Heart left ventricle (tissue), 16 donors: ENCODE measurements at places on chromosomes 7 and 10. TPM values are rescaled to one million over a fixed set of nuclear protein-coding genes. Genes with fewer than 3 reads are reported as not detected.

- no peaks in the 10 kb centered on the region for H3K4me1 ChIP-seq
- H3K27ac ChIP-seq: no peak within 1 kb of the TSS
- DNase-seq: no peak
- H3K4me3 ChIP-seq: no peak within 1 kb of the TSS
- H3K36me3 ChIP-seq: no peaks in the 10 kb centered on the region
- H3K27me3 ChIP-seq: peaks cover 68% of the 10 kb centered on the region
Measured at GRCh38 chr7:289756-290553, at the start of gene FOXL3. FOXL3 (plus strand) TSS chr7:290170; CDS start chr7:290170, 0 bp downstream.

- DNase-seq: no peak
- no peak overlapping the region for H3K27ac ChIP-seq
- H3K36me3 ChIP-seq: no peaks in the 10 kb centered on the region
- no peak overlapping the region for H3K4me3 ChIP-seq
- no peaks in the 10 kb centered on the region for H3K27me3 ChIP-seq
Measured at GRCh38 chr10:4186849-4187540, 402.0 kb upstream of the KLF6 start.

GRCh38 chr10:4059471-4060138 is 274.6 kb upstream of the KLF6 start:
- no peak for DNase-seq

The STEAP1 gene
- polyA plus RNA-seq: 0.82 TPM

The OLAH gene
- polyA plus RNA-seq: 0.54 TPM

The CYP2C19 gene
- polyA plus RNA-seq: not detected
